ENCODE measurements at places on chromosomes 3 and 15.
A peak's percentile ranks its signal among the peaks of the same experiment; 100 is the strongest.

GRCh38 chr15:39403640-39404117, 177.2 kb upstream of the THBS1 start:
- no peak for DNase-seq

- no peak for DNase-seq
Observed at GRCh38 chr15:67185621-67186225, 68.7 kb downstream of the AAGAB start.

DNA sequence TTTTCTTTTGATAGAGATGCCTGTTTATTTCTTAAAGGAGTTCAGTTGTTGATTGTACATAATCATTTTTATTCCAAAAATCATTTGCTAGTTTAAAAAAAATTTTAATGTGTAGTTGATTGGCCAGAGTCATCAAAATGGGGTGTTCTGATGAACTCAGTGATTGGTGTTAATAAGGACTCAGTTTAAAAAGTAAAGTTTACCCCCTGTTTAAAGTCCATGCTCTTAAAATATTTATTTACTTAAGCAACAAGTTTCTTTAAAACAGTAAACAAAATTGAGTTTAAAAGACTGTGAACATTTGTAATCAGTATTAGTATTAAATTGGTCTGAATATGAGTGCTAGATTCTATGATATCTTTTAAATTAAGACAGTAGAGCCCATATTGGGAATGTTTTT, 56.0 kb downstream of the MEF2A start:
- no peak for DNase-seq

- no peak for DNase-seq
Observed at GRCh38 chr3:136276049-136276755, 26.1 kb downstream of the PCCB start.

GRCh38 chr15:75455982-75456531, 4.6 kb upstream of the SIN3A start:
- no peak for DNase-seq

GRCh38 chr3:111859061-111859973, at the start of gene PHLDB2:
Gene PHLDB2 (plus strand): TSS chr3:111859265. CDS start chr3:111884078, 24,813 bp downstream.
- peak; percentile 37 for DNase-seq

All from stimulated activated CD4-positive, alpha-beta T cell treated with anti-CD3 and anti-CD28 coated beads, Interleukin-1b, Interleukin-23, amount 100 ng/mL, for 4 hours (primary cell).